ENCODE measurements at places on chromosomes 1 and 21.

- no peak for DNase-seq
Observed at GRCh38 chr1:205595861-205596260, 36.0 kb downstream of the ELK4 start.

- DNase-seq = no peak
Observed at GRCh38 chr1:237566581-237566980, 324.1 kb downstream of the ZP4 start.

DNA sequence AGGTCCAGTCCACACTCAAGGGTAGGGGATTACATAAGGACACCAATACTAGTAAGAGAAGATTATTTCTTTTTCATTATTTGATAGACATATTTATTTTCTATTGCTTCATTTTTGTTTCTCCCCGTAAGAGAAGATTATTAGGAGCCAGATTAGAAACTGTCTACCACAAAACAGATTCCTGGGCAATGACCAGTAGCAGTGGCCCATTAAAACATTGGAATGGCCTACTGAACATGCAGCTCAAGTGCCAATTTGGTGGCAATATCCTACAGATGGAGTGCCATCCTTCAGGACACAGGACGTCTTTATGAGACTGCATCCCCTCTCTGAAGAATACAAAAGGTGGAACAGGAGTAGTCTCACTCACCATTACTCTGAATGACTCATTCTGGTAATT, 34.0 kb upstream of the ARHGAP29 start:
- no peak for DNase-seq

GRCh38 chr1:80993154-80993980, 807.4 kb upstream of the ADGRL2 start:
- no peak for DNase-seq

- no peak for DNase-seq
Observed at GRCh38 chr1:109801791-109802135, 38.0 kb upstream of the EPS8L3 start.

- DNase-seq = no peak
Observed at GRCh38 chr1:25944986-25945385, 38.8 kb upstream of the STMN1 start.

- no peak for DNase-seq
Observed at GRCh38 chr1:213651077-213651476, 336.7 kb upstream of the PROX1 start.

DNA sequence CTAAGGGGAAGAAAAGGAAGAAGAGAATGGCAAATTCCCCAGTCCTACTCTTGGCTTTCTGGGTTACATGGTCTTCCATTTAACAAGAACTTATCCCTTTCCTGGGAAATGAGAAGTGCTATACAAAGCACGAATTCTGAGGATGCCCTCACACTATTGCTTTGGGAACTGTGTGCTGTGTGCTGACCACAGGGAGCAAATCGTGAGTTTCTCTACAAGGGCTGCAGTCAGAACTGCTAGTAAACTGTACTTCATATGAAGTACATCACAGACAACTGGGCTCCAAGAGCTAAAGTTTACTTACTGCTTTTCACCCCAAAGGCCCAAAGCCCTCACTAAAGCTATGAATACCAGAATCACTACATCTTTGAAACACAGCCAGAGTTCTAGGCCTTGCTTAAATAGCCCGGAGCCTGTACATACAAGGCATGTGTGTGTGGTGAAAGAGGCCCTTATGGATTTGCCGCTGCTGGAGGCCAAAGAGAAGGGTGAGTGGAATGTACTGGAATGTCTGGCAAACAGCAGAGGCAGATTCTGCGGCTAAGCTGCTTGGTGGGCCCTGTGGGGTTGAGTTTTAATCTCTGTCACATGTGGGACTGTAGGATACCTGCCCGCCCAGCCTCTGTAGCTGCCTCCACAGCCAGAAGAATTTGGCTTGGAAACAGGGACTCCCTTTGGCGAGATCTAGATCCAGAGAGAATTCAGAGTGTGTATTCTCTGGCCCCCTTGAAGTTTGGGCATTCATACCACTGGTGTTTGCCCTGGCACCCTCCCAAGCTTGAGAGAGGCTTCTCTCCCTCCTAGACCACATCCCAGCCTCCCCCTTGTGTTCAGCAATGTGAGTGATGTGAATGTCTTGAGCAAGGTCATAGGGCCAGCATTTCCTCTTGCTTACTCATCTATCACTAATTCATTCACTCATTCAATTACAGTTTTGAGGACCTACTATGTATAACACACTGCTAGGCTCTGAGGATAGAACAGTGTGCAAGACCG, 21.9 kb upstream of the TRIM67 start:
- no peak for DNase-seq

GRCh38 chr1:219917851-219918466, 10.4 kb downstream of the SLC30A10 start:
- no peak for DNase-seq

All from stimulated activated CD4-positive, alpha-beta T cell treated with anti-CD3 and anti-CD28 coated beads, Interleukin-2, amount 100 ng/mL, for 48 hours (primary cell).